Transverse colon (tissue), 4 donors: ENCODE measurements at places on chromosomes 3 and 15. TPM values are rescaled to one million over a fixed set of nuclear protein-coding genes. Genes with fewer than 3 reads are reported as not detected.

Gene HHATL
- not detected for total RNA-seq

Gene MUC13
- total RNA-seq: 409 TPM

Gene WDR49
- 0.96 TPM for total RNA-seq

Gene LRRN1
- 0.32 TPM for total RNA-seq

Gene ZNF385D
- 0.40 TPM for total RNA-seq

Gene SLC22A13
- total RNA-seq: 0.60 TPM

Gene DNAH12
- total RNA-seq: not detected

Gene ZNF660
- 0.55 TPM for total RNA-seq

Gene UBE2E2
- 6.1 TPM for total RNA-seq

Gene FMN1
- total RNA-seq: 32.6 TPM

Gene SCN11A
- total RNA-seq: 0.40 TPM

Gene EXD1
- total RNA-seq: not detected

Gene CAMK1
- 5.6 TPM for total RNA-seq
